Hematopoietic multipotent progenitor cell treated with erythropoietin and hydrocortisone succinate and interleukin-3 and kit ligand, for 6 days (in vitro differentiated cells): ENCODE measurements at places on chromosomes 1 and 21.

DNA sequence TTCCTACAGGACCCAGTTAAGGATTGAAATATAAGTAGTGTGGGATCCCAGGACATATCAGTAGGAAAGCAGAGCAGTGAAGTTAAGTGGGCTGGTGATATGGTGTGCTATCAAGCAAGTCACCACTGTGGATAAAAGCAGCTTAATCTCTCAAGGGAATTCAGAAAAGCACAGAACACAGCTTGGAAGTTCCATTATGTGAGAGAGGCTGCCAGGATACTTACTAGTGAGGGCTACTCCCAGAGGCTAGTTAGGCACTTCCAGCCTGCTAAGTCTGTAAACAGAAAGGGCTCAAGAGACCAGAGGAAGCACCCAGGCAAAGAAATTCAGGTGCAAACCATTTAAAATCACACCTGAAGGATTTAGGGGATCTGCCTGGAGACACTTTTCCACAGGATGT is 18.8 kb upstream of the GRIK1 start:
- no peak for DNase-seq

DNA sequence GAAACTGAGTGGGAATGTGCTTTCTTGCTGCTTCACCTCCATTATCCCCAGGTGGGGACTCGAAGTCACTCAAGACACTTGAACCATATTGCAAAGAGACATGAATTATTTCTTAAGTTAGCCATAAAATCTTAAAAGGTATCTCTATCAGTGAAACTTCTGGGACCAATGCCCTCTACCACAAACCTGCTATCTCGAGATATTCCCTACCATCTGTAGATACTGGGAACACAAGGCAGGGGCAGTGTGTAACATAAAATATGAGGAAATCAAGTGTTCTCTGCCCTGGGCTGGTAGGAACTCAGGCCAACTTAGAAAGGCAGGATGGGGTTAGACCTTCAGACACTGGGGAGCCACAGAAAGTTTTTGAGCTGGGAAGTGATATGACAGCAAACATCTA is 1.3 kb upstream of the CD58 start:
- DNase-seq: peak; percentile 42

DNA sequence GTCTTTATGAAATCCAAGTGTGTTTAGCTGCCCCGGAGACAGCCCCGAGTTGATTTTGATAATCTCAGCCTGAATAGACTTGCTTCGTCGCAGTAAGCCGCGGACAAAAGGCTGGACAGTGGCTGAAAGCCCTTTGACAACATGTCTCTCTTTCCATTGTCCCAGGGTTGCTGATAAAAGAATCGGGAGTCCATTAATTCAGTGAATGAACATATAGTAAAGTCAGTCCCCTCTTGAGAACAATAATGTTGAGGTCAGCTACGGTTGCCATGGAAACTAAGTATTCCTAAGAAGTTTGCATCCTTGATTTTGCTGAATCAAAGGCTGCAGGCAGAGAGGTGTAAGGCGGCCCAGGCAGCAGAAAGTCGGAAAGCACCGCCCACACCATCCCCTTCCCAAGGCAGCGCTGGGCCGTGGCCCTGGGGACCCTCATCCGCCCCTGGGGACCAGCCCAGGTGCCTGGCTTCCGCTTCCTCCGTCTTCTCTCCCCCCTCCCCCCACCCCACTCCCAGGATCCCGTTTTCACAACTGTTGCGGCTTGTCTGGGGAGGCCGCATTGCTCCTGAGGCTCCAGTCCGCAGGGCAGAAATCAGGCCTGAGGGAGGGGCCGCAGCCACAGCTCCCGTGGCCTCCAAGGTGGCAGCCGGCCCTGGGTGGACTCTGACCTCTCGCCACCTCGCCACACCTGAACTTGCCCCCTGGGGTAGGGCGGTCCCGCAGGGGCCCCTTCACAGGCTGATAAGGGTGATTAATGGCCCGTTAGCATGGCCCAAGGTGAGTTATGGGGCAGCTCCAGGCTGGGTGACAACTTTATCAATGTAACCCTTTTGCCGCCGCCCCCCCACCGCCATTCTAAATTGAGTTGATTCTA is 180.9 kb downstream of the PRDM16 start:
- DNase-seq: no peak

GRCh38 chr1:114648503-114648902 is 21.3 kb downstream of the DENND2C start:
- no peak for DNase-seq

DNA sequence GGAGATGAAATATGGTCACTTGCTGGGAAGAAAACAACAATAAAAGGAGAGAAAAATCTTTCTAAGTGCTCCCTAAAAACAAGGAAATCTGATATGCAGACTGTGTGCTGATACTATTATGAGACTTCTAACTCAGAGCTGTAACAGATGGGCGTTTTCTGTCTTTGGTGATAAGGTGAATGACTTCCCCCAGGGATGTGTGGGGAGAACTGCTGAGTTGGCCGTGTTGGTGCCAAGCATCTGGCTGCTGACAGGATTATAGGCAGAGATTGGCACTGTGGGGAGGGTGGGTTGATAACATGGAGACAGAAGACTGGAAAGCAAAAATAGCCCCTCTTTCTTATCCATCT is 438.5 kb upstream of the PLXNA2 start:
- no peak for DNase-seq
